ENCODE measurements at places on chromosomes 16 and 17.

- no peak for DNase-seq
Observed at GRCh38 chr17:69608808-69609472, 194.4 kb downstream of the MAP2K6 start.

DNA sequence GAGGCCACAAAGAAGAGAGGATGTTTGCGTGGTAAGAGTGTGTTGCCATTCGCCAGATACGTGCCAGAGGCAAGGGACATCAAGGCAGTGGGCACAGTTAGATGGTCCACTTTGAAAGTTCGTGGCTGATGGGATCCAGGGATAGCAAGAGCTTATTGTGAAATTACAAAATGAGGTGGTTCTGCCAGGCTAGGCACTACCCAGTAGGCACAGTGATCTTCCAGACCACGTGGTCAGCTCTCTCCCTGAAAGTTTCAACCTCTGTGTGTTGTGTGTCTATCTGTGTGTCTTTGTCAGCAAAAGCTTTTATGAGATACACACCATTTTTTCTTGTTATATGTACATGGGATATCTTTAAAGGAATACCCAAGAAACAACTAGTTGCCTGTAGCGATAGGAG, 9.5 kb downstream of the SGF29 start:
- DNase-seq: no peak

DNA sequence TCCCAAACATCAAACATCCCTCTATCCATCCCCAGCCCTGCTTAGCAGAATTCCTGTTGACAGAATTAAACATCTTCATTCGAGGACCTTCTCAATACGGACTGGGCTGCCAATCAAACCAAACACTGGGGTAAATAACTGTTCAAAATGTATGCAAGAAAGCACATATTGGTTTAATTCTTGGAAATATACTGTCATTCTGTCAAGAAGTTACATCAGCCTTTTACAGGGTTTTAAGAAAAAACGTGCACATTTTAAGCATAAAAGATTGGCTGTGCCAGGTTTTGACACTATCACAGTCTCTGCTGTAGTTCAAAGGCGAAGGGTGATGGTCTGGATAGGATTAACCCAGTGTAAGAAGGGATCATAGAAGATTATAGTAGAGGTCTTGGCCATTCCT, 25.1 kb upstream of the CCNF start:
- DNase-seq: no peak

- DNase-seq: no peak
Observed at GRCh38 chr17:30238003-30238344, 2.5 kb upstream of the SLC6A4 start.

DNA sequence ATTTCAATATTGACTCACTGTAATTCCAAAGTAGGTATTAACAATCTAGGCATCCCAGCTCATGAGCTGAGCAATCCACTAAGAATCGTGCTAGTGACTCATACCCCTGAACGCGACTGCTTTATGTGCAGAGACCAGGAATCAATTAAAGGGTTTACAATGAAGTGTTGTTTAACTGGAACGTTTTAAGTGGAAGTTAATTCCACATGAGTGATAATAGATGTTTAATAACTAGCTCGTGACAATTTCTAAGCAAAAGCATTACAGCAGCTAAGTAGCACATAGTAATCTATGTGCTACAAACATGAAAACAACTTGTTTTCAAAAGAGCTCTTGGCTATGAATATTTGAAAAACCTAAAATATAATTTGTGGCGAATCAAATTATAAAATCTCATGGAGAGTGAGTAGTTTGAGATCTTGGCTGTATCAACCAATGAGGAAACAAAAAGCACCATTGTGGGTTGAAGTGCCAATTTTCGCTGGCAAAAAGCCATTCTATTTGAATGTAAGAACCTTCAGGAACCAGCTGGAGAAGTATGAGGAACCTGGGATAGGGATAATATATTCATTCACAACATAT, 9.4 kb downstream of the GJC1 start:
- DNase-seq: no peak

Data from activated naive CD4-positive, alpha-beta T cell treated with anti-CD3 and anti-CD28 coated beads, Interleukin-2, amount 10 ng/mL, durations not matched to agents 7 days and 5 days (primary cell).